Fibroblast of villous mesenchyme (primary cell): ENCODE measurements at places on chromosomes 12 and 14. TPM values are rescaled to one million over a fixed set of nuclear protein-coding genes. Genes with fewer than 3 reads are reported as not detected.

GRCh38 chr12:122837306-122838265 lies 2.3 kb downstream of the HIP1R start:
- DNase-seq, result no peak

GRCh38 chr12:19068137-19068536 lies 61.4 kb upstream of the PLEKHA5 start:
- DNase-seq, result no peak

The TEP1 gene
- 17.7 and 22.0 TPM in 2 replicates for total RNA-seq

- DNase-seq, result no peak
Measured at GRCh38 chr12:38728894-38729293, 176.5 kb downstream of the CPNE8 start.

DNA sequence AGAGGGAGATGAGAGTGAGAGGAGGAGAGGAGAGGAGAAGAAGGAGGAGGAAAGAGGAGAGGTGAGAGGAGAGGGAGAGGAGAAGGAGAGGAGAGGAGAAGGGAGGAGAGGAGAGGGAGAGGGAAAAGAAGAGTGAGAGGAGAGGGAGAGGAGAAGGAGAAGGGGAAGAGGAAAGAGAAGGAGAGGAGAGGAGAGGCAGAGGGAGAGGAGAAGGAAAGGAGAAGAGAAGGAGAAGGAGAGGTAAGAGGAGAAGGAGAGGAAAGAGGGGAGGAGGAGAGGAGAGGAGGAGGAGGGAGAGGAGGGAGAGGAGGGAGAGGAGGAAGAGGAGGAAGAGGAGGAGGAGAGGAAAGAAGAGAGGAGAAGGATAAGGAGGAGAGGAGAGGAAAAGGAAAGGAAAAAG lies 266.8 kb downstream of the ITPR2 start:
- no peak for DNase-seq

- DNase-seq, result no peak
Measured at GRCh38 chr14:53316504-53316903, 163.4 kb upstream of the DDHD1 start.

DNA sequence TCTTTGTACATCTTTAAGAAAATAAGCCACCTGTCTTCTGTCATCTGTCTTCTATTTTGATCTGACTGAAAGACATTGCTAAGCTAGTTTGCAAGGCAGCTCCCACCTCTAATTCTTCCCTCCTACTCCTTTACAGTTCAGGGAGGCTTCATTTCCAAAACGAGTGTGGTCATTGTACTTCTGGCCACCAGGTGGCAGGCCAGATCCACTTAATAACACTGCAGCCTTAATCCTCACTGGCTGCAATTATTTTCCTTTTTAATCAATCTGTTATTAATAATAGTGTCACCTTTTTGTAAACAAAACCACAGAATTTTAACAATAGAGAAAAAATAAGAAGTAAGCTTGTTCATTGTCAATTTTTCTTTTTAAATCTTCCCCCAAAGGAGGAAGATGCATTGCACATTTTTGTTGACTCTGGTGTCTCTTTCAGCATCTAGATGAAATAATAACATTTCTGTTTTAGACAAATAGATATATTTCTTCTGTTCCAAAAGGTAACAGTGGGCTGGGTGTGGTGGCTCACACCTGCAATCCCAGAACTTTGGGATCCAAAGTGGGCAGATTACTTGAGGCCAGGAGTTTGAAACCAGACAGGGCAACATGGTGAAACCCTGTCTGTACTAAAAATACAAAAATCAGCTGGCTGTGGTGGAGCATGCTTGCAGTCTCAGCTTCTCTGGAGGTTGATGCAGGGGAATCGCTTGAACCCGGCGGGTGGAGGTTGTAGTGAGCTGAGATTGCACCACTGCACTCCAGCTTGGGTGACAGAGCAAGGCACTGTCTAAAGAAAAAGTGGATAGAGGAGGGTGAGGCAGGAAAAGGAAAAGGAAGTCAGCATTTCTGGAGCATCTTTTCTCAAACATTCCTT lies 23.3 kb downstream of the GABARAPL1 start:
- peak; percentile 59 for DNase-seq

The ZNF891 gene
- 0.86 and 0.97 TPM in 2 replicates for total RNA-seq

The TAS2R8 gene
- 0.32 and 0.43 TPM in 2 replicates for total RNA-seq

GRCh38 chr12:124592050-124592449 lies 24.6 kb upstream of the NCOR2 start:
- no peak for DNase-seq

- DNase-seq, result no peak
Measured at GRCh38 chr14:58920230-58920629, 268.2 kb upstream of the DAAM1 start.

The TMEM233 gene
- total RNA-seq, result not detected in 2 replicates

- no peak for DNase-seq
Measured at GRCh38 chr12:116461060-116461459, 98.1 kb upstream of the MAP1LC3B2 start.

The CLEC2B gene
- 40.6 and 47.9 TPM in 2 replicates for total RNA-seq

GRCh38 chr12:124527861-124528561 lies 39.4 kb downstream of the NCOR2 start:
- DNase-seq, result peak; percentile 70

- DNase-seq, result peak; percentile 71
Measured at GRCh38 chr12:8038659-8039114, 6.2 kb downstream of the FOXJ2 start.

- DNase-seq, result no peak
Measured at GRCh38 chr12:67599691-67600090, 48.9 kb upstream of the DYRK2 start.

- peak; percentile 37 for DNase-seq
Measured at GRCh38 chr12:124862768-124863415, 772 bp downstream of the SCARB1 start.
